Activated B cell treated with CpG ODN at 0.5 μM for 24 hours (primary cell): ENCODE measurements at places on chromosomes 4 and X.

GRCh38 chrX:10756441-10756840, 136.1 kb upstream of the MID1 start:
- no peak for DNase-seq

DNA sequence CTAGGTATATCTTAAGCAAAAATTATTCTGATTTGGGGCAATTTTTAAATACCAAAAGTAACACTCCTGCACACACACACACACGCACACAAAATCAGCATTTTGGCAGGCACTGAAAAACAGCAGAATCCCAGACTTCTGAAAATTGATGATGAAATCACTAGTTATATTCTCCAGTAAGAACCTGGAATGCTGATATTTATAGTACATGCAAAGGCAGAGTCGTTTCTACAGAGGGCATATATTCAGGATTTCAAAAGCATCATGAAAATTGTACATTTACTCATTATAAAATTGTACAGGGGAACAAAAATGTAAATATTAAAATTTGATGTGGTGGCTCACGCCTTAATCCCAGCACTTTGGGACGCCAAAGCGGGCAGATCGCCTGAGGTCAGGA, 352.5 kb upstream of the PITX2 start:
- DNase-seq, result no peak

DNA sequence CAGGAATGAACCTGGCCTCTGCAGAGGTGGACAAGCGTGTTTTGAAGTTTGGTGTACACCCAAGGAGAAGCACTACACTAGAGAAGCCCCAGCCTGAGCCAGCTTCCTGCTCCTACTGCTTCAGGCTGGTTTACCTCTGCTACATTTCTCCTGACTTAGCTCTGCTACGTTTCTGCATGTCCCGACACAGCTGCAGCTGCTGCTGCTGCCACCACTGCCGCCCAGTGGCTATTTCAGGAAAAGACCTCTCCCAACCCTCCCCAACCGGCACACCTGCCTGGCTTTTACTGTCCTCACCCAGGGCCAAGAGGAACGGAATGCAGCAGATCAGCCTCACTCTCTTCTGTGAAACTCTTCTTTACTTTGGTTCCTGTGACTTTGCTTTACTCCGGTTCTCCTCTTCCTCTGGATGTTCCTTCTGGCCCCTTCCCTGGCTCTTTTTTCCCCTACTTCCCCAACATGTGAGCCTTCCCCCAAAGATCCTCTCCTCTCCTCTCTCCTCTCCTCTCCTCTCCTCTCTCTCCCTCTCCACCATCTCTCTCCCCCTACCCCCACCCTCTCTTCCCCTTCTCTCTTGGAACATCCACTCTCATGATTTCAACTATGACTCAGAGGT, 3.1 kb upstream of the P2RY4 start:
- DNase-seq, result no peak

- no peak for DNase-seq
Observed at GRCh38 chr4:155552180-155552579, 114.5 kb upstream of the GUCY1A1 start.

DNA sequence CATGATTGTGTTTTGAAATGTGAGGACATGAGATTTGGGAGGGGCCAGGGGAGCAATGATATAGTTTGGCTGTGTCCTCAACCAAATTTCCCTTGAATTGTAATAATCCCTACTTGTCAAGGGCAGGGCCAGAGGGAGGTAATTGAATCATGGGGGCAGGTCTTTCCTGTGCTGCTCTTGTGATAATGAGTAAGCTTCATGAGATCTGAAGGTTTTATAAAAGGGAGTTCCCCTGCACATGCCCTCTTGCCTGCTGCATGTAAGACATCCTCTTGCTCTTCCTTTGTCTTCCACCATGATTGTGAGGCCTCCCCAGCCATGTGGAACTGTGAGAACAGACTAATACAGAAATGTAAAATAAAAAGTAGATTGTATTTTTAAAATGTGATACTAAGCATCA, 1294.9 kb downstream of the ADGRL3 start:
- DNase-seq, result no peak

DNA sequence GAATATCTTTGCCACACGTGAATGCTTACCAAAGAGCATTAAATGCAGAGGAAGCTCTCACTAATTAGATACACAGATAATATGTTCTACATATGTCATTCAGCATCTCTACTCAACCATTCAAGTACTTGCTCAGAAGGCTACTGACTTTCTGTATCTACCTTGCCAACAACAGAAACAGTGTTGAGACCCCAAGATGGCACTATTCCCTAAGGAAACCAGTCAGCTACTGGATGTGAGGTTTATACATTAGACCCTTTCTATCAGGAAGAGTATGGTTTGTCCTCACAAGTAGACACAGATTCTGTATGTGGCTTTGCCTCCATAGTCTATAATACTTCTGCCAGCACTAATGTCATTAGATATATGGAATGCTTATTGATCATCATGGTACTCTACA, 443.9 kb upstream of the INTU start:
- no peak for DNase-seq

GRCh38 chr4:139596034-139596683, 40.1 kb upstream of the SETD7 start:
- DNase-seq, result no peak

DNA sequence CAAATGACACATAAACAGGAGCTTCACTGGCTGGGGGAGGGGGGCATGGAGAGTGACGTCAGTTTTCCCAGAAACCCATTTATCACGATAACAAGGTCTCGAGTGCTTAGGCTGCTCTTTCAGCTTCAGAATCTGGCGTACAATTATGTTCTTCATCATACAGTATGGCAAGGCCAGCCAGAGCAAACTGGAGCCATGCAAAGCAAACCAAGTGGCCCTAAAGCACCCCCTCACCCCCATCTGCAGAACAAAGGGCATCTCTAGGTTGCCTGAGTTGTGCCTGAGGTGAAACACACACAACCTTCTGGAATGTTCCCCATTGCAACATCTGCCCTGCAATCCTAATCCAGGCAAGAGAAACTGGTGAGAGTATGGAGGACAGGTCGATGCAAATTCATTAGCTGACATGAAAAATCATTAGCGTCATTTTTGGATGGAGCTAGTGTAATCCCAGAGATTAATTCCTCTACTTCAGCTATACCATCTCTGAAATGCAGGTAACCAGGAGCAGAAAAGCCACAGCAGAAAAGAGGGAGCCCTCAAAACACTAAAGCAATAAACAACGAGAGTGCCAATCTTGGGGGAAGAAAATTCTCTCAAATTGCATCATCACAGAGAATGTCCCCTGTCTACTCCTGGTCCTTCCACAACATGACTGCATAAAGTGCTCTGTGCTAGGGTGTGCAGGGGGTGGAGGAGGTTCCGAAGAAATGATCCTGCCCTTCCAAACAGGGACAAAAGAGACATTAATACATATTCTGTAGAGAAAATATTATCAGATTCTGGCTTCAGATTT, 1.8 kb downstream of the SEPTIN6 start:
- no peak for DNase-seq

- DNase-seq, result no peak
Observed at GRCh38 chrX:95950679-95951078, 734.0 kb upstream of the DIAPH2 start.

DNA sequence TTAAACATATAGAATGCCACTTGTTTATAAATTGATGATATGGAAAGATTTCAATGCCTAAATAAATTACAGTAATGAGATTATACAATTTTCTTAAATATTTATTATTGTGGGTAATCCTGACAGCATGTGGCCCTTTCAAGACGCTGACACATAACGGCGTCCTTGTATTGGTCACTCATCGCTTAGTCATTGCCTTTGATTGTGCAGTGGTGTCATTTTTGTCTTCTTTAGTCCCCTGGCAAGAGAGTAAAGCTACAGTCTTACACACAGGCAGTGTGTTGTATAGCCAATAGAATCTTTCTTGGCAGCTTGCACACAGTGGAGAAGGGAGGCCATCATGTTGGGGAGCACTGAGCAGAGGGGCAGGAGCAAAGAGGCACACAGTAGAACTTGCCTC, 361.8 kb upstream of the GALNT7 start:
- DNase-seq, result no peak

DNA sequence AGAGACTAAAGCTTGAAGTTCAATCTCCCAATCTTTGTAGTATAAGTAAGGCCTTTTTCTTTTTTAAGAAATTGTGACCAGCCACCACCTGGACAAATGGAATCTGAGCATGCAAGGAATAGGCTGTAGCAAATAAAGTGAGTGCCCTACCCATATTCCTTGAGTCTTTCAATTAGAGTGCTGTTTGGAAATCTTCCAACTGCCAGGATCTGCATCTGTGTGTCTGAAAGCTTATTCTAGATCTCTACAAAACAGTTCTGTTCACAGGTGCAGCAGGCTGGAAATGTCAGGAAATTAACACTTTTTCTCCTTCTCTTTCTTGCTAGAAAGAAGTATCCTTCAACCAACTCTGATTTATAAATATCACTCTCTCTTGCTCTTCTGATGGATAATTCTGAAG, 76.7 kb upstream of the NDST3 start:
- DNase-seq, result no peak

DNA sequence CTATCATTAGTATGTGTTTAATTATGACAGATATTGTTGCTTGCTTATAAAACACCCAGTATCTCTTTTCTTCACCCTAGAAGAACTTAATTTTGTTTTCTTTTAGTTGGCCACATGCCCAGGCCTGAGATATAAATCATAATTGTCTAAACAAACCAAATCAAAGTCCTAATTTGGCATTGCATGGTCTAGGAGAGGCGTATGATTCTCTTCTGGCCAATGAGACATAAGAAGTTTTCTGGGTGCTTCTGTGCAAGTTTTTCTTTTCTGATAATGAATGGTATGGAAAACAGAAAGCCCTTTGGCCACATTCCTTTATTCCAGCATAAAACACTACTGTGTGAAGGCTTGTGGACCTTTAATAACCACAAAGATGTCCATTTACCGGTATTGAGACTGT, 192.9 kb upstream of the CTSO start:
- DNase-seq, result no peak

DNA sequence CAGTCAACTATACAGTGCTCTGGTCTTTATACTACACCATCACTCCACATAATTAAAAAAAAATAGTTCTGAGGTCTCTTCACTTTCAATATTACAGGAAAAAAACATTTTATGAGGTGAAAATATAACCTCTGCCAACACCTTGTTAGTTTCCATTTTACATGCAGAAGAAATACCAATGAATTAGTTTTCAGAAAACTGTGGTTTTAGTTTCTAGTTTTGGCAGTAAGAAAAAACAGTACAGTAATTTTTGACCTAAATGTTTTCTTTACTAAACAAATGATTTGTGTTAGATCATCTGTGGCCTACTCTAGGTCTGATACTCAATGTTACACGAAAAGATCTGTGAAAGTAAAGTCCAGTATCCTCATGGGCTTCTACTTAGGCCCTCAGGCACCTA, 10.0 kb downstream of the SULT1E1 start:
- DNase-seq, result no peak

DNA sequence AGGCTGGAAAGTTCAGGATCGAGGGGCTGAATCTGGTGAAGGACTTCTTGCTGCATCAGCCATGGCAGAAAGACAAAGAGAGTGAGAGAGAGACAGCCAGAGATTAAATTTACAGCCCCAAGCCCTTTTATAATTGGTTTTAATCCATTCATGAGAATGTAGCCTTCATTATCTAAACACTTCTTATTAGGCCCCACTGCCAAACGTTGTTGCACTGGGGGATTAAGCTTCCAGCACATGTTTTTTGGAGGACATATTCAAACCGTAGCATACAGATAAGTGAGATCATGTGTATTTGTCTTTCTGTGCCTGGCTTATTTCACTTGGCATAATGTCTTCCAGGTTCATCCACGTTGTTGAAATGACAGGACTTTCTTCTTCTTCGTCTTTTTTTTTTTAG, 524.7 kb downstream of the SPRY1 start:
- no peak for DNase-seq

- DNase-seq, result no peak
Observed at GRCh38 chr4:53380221-53380620, 2.8 kb downstream of the FIP1L1 start.

GRCh38 chrX:133563705-133564104, 148.4 kb upstream of the GPC4 start:
- DNase-seq, result no peak

GRCh38 chr4:7365462-7366179, 69.1 kb downstream of the PSAPL1 start:
- no peak for DNase-seq

GRCh38 chrX:123308658-123309057, 124.6 kb downstream of the GRIA3 start:
- no peak for DNase-seq

- DNase-seq, result no peak
Observed at GRCh38 chr4:59814402-59815010, 1385.6 kb upstream of the ADGRL3 start.

GRCh38 chr4:89657931-89658700, 178.8 kb downstream of the SNCA start:
- no peak for DNase-seq

GRCh38 chr4:151519728-151520415, 110.9 kb downstream of the FHIP1A start:
- no peak for DNase-seq

GRCh38 chr4:184721254-184721653, 12.6 kb downstream of the CENPU start:
- no peak for DNase-seq

GRCh38 chr4:23438764-23439163, 451.1 kb downstream of the PPARGC1A start:
- DNase-seq, result no peak

DNA sequence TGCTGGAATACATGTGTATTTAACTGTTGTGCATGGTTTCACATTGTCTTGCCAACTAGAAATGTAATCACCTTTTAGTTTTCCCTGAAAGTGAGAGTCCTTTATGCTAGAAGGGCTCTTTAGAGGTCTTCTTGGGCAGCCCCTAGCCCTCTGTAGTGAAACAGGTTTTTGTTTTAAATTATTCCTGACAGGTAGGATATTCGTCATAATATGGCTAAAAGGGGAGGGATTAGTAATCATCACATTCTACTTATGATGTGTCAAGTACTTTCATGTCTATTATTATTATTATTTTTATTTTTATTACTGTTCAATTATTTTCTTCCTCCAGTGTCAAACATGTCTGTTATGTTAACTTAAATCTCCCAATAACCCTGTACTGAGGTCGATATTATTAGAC, 35.5 kb downstream of the MSN start:
- DNase-seq, result no peak

DNA sequence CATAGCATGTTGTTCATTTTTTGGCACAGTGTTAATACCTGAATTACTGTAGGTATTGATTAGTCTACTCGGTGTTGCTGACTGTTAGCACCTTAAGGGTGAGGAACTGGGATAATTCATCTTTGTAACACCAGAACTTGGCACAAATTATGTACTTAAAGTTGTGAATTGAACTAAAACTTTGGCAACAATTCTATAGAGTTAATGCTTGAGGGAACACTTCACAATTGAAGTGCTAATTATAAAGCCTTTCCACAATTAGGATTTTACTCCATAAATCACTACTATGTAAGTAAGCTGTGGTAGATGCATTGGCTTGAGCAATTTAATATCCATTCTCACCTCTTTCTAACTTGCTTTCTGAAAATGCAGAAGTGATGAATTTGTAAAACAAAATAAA, 686.7 kb downstream of the PDHA2 start:
- DNase-seq, result no peak

GRCh38 chrX:2901367-2902036, 27.6 kb downstream of the ARSD start:
- DNase-seq, result no peak
